ENCODE measurements at places on chromosomes 7 and 10.

DNA sequence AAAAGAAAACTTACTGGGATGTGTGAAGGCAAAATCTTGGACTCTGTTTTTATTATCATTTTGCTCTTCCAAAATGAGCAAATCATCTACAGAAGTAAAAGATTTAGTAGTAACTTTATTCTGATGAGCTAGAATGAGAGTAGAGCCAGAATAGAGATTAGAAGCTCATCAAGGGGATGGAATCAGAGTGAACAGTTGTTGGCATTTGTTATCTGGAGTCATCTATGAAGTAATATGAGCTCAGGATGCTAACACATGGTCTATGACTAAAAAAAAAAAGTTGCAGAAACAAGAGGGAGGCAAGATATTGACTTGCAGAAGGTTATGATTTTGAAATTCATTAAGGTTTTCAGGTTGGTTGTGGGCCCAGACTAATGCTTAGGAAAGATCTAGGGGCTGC is 409.1 kb upstream of the ETV1 start:
- DNase-seq: no peak

DNA sequence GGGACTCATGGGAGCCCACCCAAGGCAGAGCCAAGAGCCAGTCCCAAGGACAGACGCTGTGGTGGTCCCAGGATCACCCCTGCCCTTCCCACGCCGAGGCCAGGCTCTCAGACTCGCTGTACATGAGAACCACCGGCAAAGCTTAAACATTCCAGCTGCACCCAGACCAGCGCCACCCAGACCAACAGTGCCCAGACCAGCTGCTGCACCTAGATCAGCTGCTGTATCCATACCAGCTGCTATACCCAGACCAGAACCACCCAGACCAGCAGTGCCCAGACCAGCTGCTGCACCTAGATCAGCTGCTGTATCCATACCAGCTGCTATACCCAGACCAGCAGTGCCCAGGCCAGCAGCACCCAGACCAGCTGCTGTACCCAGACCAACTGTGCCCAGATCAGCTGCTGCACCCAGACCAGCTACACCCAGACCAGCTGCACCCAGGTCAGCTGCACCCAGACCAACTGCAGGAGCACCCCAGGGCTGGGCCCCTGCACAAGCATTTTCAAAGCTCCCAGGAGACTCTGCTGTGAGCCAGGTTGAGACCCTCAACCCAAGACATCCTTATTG is 47.9 kb upstream of the CNPY1 start:
- no peak for DNase-seq

- DNase-seq: no peak
These were observed 34.2 kb downstream of the IL2RA start for GRCh38 chr10:6027929-6028328.

GRCh38 chr10:24374134-24374915 is 165.4 kb downstream of the KIAA1217 start:
- no peak for DNase-seq

DNA sequence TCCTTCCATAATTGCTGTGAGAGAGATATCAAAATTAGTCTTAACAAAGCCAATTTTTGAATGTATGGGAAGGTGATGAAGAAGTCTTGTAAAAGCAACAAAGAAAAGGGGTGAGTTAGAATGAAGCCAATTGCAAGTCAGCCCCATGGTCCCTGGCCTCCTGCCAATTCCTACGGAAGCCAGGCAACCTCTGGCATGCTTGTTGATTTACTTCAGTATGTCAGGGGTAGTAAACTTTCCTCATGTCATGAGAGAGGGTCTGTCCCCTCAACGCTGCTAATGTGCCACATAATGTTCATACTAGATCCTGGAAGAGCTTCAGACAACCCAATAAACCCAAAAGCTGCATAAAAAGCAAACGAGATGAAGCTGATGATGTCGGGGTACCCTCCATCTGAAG is 159.1 kb upstream of the YAE1 start:
- DNase-seq: no peak

GRCh38 chr10:28734938-28735759 is 57.8 kb downstream of the BAMBI start:
- DNase-seq: no peak

- DNase-seq: no peak
These were observed 5.0 kb upstream of the CALML5 start for GRCh38 chr10:5504146-5505072.
